Activated CD4-positive, alpha-beta memory T cell treated with anti-CD3 and anti-CD28 coated beads, Interleukin-2, amount 10 ng/mL, durations not matched to agents 7 days and 5 days (primary cell): ENCODE measurements at places on chromosomes 3 and 15. TPM values are rescaled to one million over a fixed set of nuclear protein-coding genes. Genes with fewer than 3 reads are reported as not detected.

- no peaks in the 10 kb centered on the region for H3K27me3 ChIP-seq
- H3K36me3 ChIP-seq = peaks cover 16% of the 10 kb centered on the region
- H3K27ac ChIP-seq = no peak overlapping the region
- peaks cover 6% of the 10 kb centered on the region for H3K4me1 ChIP-seq
Measured at GRCh38 chr15:100635406-100636071, 33.1 kb downstream of the ASB7 start.

DNA sequence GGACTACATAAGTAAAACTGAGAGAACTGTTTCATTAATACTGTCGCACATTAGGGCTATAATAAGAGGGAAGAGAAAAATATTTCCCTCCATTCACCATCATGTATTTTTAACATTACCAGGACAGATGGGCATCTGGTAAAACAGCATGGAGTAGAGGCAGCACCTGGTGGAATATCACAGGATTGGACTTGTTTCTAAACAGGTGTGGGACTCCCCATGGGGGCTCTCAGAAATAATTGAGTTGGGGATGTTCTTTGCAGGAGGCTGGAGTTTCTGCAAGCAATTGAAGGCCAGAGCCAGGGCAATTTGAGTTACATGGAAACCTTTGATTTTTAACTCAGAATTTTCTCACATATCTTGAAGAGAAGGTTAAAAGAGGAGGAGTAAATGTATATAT lies 8.4 kb upstream of the MINDY2 start:
- peaks cover 6% of the 10 kb centered on the region for H3K27me3 ChIP-seq
- no peak overlapping the region for H3K27ac ChIP-seq

- H3K4me3 ChIP-seq = no peak overlapping the region
- H3K27ac ChIP-seq = no peak overlapping the region
- no peaks in the 10 kb centered on the region for H3K27me3 ChIP-seq
- H3K36me3 ChIP-seq = no peaks in the 10 kb centered on the region
- H3K4me1 ChIP-seq = peaks cover 27% of the 10 kb centered on the region
Measured at GRCh38 chr15:73935547-73935946, 9.3 kb downstream of the LOXL1 start.

GRCh38 chr3:53081318-53081717 lies 35.4 kb upstream of the SFMBT1 start:
- no peaks in the 10 kb centered on the region for H3K4me1 ChIP-seq
- DNase-seq = no peak
- no peaks in the 10 kb centered on the region for H3K27me3 ChIP-seq
- no peak overlapping the region for H3K27ac ChIP-seq

GRCh38 chr3:65334045-65334665 lies 646.4 kb upstream of the ADAMTS9 start:
- H3K27ac ChIP-seq = no peak overlapping the region
- H3K4me3 ChIP-seq = no peak overlapping the region
- H3K27me3 ChIP-seq = no peaks in the 10 kb centered on the region
- H3K36me3 ChIP-seq = no peaks in the 10 kb centered on the region
- H3K4me1 ChIP-seq = no peaks in the 10 kb centered on the region

GRCh38 chr3:67635257-67635656 lies 19.2 kb downstream of the SUCLG2 start:
- no peak for DNase-seq
- no peaks in the 10 kb centered on the region for H3K27me3 ChIP-seq
- H3K36me3 ChIP-seq = peaks cover 39% of the 10 kb centered on the region
- H3K4me3 ChIP-seq = no peak overlapping the region
- no peak overlapping the region for H3K27ac ChIP-seq
- H3K4me1 ChIP-seq = peaks cover 23% of the 10 kb centered on the region

GRCh38 chr3:72595927-72596610 lies 252.2 kb downstream of the SHQ1 start:
- no peaks in the 10 kb centered on the region for H3K4me1 ChIP-seq
- H3K27me3 ChIP-seq = no peaks in the 10 kb centered on the region
- H3K4me3 ChIP-seq = no peak overlapping the region
- no peak for DNase-seq
- H3K36me3 ChIP-seq = no peaks in the 10 kb centered on the region
- no peak overlapping the region for H3K27ac ChIP-seq

- no peak overlapping the region for H3K27ac ChIP-seq
- DNase-seq = no peak
- no peak overlapping the region for H3K4me3 ChIP-seq
Measured at GRCh38 chr3:46665763-46666452, 27.6 kb downstream of the ALS2CL start.

- H3K36me3 ChIP-seq = peaks cover 25% of the 10 kb centered on the region
- no peak overlapping the region for H3K4me3 ChIP-seq
- no peaks in the 10 kb centered on the region for H3K4me1 ChIP-seq
- DNase-seq = no peak
- no peaks in the 10 kb centered on the region for H3K27me3 ChIP-seq
Measured at GRCh38 chr3:169990431-169990830, 23.8 kb downstream of the SEC62 start.

DNA sequence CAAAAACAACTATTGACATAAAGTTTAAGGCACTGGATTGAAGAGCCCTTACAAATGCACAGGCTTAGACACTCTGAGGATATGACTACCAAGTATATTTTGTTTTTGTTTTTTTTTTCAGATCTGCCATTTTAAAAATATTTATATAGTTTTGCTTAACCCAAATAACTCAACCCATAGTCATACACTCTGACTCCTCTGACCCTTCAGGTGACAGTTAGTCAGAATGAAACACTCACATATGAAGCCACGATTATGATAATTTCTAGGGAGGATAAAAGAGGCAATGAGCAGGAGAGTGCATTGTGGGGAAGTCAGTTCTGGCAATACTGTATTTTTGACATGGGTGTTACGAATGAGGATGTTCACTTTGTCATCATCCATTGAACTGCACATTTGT lies 774.7 kb downstream of the MECOM start:
- H3K4me3 ChIP-seq = no peak overlapping the region
- DNase-seq = no peak
- H3K36me3 ChIP-seq = no peaks in the 10 kb centered on the region
- no peak overlapping the region for H3K27ac ChIP-seq
- no peaks in the 10 kb centered on the region for H3K27me3 ChIP-seq
- H3K4me1 ChIP-seq = no peaks in the 10 kb centered on the region

GRCh38 chr3:155350571-155350970 lies 57.1 kb upstream of the STRIT1 start:
- no peak for DNase-seq
- no peak overlapping the region for H3K4me3 ChIP-seq
- no peaks in the 10 kb centered on the region for H3K4me1 ChIP-seq

GRCh38 chr3:143098032-143098764 lies 21.4 kb upstream of the CHST2 start:
- peaks cover 36% of the 10 kb centered on the region for H3K27me3 ChIP-seq
- no peak overlapping the region for H3K27ac ChIP-seq
- no peak for DNase-seq

DNA sequence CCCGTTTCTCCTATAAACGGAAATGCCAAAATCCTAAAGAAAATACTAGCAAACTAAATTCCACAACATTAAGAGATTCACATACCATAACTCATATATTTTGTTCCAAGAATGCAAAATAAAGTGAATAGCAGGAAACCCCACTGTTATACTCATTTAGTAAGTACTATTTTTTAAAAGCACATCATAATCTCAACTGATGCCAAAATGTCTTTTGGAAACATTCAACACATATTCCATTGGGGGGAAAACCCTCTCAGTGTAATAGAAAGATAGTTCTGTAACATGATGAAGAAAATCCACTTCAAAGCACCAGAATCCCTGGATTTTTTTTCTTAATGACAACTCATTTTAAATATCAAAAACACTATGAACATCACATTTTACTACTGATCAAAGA lies 93.0 kb upstream of the EIF1B start:
- H3K27me3 ChIP-seq = no peaks in the 10 kb centered on the region
- H3K36me3 ChIP-seq = no peaks in the 10 kb centered on the region
- H3K4me3 ChIP-seq = no peak overlapping the region
- H3K27ac ChIP-seq = no peak overlapping the region
- no peak for DNase-seq

DNA sequence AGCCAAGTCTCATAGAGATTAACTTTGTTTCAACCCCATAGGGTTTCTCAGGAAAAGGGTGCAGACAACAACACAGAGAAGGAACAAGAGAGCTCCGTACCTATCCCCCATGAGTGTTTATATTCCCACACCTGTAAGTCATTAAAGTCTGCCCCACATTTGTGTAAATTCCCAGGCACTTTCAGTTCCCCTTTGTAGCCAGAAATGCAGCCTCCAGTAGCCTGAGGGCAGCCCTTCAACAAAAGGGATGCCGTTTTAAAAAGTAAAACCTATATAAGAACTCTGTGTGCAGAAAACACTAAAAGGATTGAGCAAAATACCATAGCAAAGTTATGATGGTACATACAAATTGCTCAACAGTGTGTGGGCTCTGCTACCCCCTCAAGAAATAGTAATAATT lies 59.7 kb upstream of the TMEM108 start:
- DNase-seq = no peak
- H3K4me1 ChIP-seq = no peaks in the 10 kb centered on the region
- H3K27me3 ChIP-seq = no peaks in the 10 kb centered on the region
- no peaks in the 10 kb centered on the region for H3K36me3 ChIP-seq

DNA sequence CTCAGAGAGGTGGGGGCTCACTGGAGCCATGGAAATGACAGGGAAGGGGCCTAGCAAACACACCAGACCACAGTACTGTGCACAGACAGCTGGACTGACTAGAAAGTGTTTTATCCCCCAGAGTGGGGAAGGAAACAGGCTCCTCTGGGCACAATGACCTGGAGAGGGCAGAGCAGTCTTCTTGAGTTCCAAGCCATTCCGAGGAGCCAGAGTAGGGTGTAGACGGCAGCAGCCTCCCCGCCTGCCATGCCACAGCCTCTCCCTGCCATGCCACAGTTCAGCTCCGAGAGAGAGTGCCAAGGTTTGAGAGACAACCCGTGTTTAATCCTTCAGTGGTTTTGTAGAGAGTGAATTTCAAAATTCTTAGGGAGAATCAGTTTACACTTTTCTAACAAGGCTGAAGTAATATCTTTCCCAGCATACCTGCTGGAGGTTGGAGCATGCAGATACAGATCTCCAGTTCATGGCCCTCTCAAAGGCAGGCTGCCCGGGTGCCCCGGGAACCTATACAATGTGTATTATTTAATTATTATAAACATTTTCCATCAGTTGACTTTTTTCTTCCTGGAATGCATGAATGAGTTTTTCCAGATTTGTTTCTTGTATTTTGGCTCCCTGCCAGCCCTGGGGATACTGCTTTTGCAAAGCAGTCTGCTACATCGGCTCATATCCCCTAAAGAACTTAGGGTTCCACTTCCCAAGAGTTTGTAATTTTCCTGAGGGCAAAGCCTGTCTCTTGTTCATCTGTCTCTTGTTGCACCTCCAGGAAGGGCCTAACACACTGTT lies 3.2 kb downstream of the PODXL2 start:
- H3K4me3 ChIP-seq = no peak overlapping the region
- peaks cover 47% of the 10 kb centered on the region for H3K27me3 ChIP-seq
- peaks cover 27% of the 10 kb centered on the region for H3K4me1 ChIP-seq
- H3K36me3 ChIP-seq = peaks cover 6% of the 10 kb centered on the region
- DNase-seq = no peak

- no peaks in the 10 kb centered on the region for H3K36me3 ChIP-seq
- no peaks in the 10 kb centered on the region for H3K4me1 ChIP-seq
- peaks cover 16% of the 10 kb centered on the region for H3K27me3 ChIP-seq
- no peak overlapping the region for H3K27ac ChIP-seq
- H3K4me3 ChIP-seq = no peak overlapping the region
Measured at GRCh38 chr15:37995461-37996347, 61.3 kb downstream of the TMCO5A start.

DNA sequence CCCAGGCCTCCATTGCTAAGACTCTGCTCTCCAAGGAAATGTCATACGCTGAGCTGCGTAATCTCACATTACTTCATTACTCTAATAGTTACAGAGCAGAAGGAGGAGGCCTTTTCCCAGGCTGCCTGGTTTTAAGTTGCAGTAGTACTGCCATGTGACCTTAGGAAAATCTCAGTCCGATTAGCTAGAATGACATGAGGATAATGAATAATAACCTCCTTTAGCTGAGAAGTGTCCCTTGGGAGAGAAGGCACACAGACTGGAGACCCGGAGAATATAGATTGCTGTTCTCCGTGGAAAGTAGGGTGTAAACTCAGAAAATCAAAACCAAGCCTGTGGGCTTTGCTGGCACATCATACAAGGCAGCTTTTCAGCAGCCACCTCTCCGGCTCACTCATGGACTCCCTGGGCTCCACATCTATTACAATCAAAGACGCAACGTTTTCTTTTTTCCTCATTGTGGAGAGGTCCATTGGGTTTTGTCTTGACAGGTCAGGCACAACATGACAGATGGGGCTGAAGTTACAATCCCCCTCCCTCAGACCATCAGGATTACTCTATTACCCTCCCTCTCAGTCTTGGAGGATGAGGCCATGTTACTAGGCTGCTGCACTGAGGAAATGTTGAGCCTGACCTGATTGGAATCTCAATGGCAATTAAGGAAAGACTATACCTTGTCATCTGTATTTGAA lies 134.8 kb upstream of the MB21D2 start:
- H3K4me3 ChIP-seq = no peak overlapping the region
- DNase-seq = no peak
- H3K27ac ChIP-seq = no peak overlapping the region
- H3K27me3 ChIP-seq = peaks cover 8% of the 10 kb centered on the region

- no peak overlapping the region for H3K27ac ChIP-seq
- DNase-seq = no peak
Measured at GRCh38 chr3:31777092-31777491, 204.0 kb downstream of the OSBPL10 start.

- H3K36me3 ChIP-seq = no peaks in the 10 kb centered on the region
- no peaks in the 10 kb centered on the region for H3K4me1 ChIP-seq
- no peak for DNase-seq
- no peaks in the 10 kb centered on the region for H3K27me3 ChIP-seq
Measured at GRCh38 chr15:25136119-25136518, 181.3 kb downstream of the SNRPN start.

The AADACL2 gene
- total RNA-seq = not detected

The PPM1L gene
- 5.9 TPM for total RNA-seq

The PCNP gene
- total RNA-seq = 163 TPM

The ISLR gene
- total RNA-seq = not detected

The HTR3E gene
- not detected for total RNA-seq

The AQR gene
- 30.3 TPM for total RNA-seq

The TNFAIP8L3 gene
- total RNA-seq = 0.13 TPM

The C3orf49 gene
- total RNA-seq = not detected

The UNC13C gene
- not detected for total RNA-seq

The ZNF860 gene
- 0.08 TPM for total RNA-seq

The NR2E3 gene
- not detected for total RNA-seq

The MKRN2OS gene
- total RNA-seq = not detected

The KNG1 gene
- total RNA-seq = not detected

The GPR171 gene
- total RNA-seq = 204 TPM
